Breast epithelium (tissue), 4 donors: ENCODE measurements at places on chromosomes 7 and 10.

DNA sequence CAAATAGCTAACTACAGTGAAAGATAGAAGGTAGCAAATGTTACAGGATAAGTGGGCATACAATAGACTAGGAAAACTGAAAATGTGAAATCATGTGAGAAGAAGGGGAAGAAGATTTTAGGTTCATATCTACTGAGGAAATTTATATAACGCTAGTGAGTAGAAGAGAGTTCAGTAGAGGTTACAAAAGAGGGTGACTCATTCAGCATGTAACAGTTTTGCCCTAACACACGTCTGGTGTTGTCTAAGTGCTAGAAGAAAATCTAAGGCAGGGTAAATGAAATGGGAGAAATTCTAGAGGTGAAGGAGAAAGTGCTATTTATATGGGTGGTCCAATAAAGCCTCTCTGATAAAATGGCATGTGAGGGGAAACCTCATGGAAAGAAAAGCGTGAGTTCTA, 731.4 kb upstream of the POT1 start:
- no peaks in the 10 kb centered on the region for H3K27me3 ChIP-seq
- H3K4me1 ChIP-seq = no peaks in the 10 kb centered on the region
- no peak for DNase-seq
- no peak overlapping the region for H3K27ac ChIP-seq
- no peaks in the 10 kb centered on the region for H3K36me3 ChIP-seq

DNA sequence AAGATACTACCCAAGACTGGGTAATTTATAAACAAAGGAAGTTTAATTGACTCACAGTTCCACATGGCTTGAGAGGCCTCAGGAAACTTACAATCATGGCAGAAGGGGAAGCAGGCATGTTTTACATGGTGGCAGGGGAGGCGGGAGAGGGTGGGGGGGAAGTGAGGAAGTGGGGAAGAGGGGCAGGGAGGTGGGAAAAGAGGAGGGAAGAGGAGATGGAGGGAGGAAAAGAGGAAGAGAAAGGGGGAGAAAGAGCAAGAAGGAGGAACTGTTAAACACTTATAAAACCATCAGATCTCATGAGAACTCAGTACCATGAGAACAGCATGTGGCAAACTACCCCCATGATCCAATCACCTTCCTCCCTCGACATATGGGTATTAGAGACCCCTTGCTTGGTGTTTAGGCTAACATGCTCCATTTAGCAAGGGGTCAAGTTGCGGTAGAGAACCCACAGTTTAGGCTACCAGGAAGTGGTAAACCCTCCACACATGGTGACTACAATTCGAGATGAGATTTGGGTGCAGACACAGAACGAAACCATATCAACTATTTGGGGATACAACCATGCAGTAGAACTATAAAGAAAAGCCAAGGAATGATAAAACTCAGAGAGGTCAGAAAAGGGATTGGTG, 3.5 kb upstream of the LMBR1 start:
- H3K27ac ChIP-seq = no peak overlapping the region
- H3K36me3 ChIP-seq = no peaks in the 10 kb centered on the region
- no peaks in the 10 kb centered on the region for H3K27me3 ChIP-seq
- no peaks in the 10 kb centered on the region for H3K4me1 ChIP-seq
- H3K4me3 ChIP-seq = no peak overlapping the region

- no peak for DNase-seq
- no peaks in the 10 kb centered on the region for H3K27me3 ChIP-seq
- H3K27ac ChIP-seq = no peak overlapping the region
- no peak overlapping the region for H3K4me3 ChIP-seq
- H3K4me1 ChIP-seq = no peaks in the 10 kb centered on the region
Observed at GRCh38 chr10:86357041-86357440, 9.6 kb downstream of the GRID1 start.

DNA sequence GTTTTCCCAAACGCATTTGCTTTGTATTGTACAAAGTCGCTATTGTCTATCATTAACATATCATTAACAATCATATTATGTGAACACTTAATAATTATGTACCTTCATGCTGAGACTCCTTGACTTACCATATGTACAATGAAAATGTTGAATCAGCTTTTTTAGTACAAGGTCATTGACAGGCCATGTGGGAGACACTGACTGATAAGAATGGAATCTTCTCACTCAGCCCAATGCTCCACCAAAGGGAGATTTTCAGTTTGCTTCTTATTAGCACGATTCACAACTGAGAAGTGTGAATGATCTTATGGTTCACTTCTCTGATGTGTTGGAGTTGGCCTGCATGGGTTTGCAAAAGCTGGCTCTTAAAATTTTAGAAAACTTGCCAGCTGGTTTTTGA, 253.5 kb upstream of the TEX47 start:
- H3K4me3 ChIP-seq = no peak overlapping the region
- no peak for DNase-seq
- no peaks in the 10 kb centered on the region for H3K36me3 ChIP-seq

GRCh38 chr10:70673043-70673928, 980 bp downstream of the ADAMTS14 start:
- H3K4me3 ChIP-seq = peak overlapping the region; percentile 40
- DNase-seq = no peak
- H3K27ac ChIP-seq = no peak overlapping the region
- no peaks in the 10 kb centered on the region for H3K4me1 ChIP-seq
- peaks cover 18% of the 10 kb centered on the region for H3K27me3 ChIP-seq

GRCh38 chr10:76723844-76724243, 913.8 kb downstream of the KCNMA1 start:
- H3K27ac ChIP-seq = no peak overlapping the region
- no peaks in the 10 kb centered on the region for H3K27me3 ChIP-seq
- no peak overlapping the region for H3K4me3 ChIP-seq
- DNase-seq = no peak
- H3K36me3 ChIP-seq = no peaks in the 10 kb centered on the region

- DNase-seq = no peak
- no peak overlapping the region for H3K27ac ChIP-seq
- H3K4me3 ChIP-seq = no peak overlapping the region
- H3K36me3 ChIP-seq = no peaks in the 10 kb centered on the region
- H3K4me1 ChIP-seq = no peaks in the 10 kb centered on the region
Observed at GRCh38 chr10:102473445-102474331, 22.3 kb upstream of the C10orf95 start.

DNA sequence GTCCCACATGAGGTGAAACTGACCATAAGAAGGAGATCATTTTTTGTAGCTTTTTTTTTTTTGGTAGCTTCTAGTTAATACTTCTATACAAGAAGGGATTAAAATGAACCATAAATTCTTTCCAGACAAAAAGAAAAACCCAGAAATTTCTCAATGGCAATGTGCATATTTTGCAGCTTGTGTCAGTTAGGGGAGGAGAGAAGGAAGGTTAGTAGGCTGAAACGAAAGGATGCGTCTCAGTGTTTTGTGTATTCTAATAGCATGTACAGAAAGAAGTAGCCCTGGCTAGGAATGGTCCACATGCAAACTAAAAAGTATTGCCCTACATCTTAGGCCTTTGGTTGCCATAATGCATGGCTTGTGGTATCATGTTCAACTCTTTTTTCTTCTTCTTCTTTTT, 90.6 kb downstream of the CACNB2 start:
- H3K27ac ChIP-seq = no peak overlapping the region
- no peak overlapping the region for H3K4me3 ChIP-seq
- no peaks in the 10 kb centered on the region for H3K4me1 ChIP-seq
- no peaks in the 10 kb centered on the region for H3K27me3 ChIP-seq
- no peak for DNase-seq

GRCh38 chr10:126638542-126638941, 32.0 kb downstream of the C10orf90 start:
- no peaks in the 10 kb centered on the region for H3K4me1 ChIP-seq
- no peaks in the 10 kb centered on the region for H3K27me3 ChIP-seq
- H3K27ac ChIP-seq = no peak overlapping the region
- H3K4me3 ChIP-seq = no peak overlapping the region

- H3K36me3 ChIP-seq = no peaks in the 10 kb centered on the region
- H3K27me3 ChIP-seq = no peaks in the 10 kb centered on the region
- H3K27ac ChIP-seq = no peak overlapping the region
- no peak for DNase-seq
- no peaks in the 10 kb centered on the region for H3K4me1 ChIP-seq
Observed at GRCh38 chr10:26622891-26623290, 74.6 kb upstream of the PDSS1 start.

DNA sequence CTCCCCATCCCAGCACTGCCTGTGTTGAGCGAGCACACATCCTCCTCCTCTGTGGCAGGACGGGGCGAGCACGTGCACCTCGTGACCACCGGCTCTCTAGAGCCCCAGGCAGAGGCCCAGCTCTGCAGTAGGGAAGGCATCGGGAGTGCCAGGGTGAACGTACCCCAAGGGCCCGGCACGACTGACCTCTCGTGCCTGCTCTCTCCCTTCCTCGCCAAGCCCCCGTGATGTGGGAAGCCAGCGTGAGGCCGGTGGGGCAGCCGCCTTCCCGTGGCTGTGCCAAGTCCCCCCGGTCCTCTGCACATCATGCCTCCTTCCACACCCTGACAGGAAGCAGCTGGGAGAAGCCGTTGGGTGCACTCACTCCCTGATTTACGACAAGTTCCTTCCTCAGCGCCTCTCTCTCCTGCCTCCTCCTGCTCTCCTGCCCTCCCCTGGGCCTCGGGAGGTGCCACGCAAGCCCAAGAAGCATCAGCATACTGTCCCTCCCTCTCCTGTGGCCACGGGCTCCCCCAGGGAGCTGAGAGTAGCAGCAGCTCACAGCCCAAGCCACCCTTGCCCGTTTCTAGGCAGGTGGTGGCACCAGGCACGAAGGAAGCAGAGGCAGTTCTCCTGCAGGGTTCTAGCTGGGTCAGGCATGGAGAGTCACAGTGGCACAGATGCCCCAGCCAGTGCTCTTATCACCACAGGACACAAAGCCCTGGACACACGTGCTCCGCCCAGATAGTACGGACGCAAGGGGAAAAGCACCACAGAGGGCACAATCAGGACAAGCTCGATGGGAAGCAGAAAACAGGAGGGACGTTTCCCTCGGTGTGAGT, 47.0 kb downstream of the AMZ1 start:
- no peak for DNase-seq
- H3K4me1 ChIP-seq = no peaks in the 10 kb centered on the region
- H3K27me3 ChIP-seq = no peaks in the 10 kb centered on the region
- H3K4me3 ChIP-seq = no peak overlapping the region
- no peaks in the 10 kb centered on the region for H3K36me3 ChIP-seq

GRCh38 chr10:88755753-88756152, 4.1 kb upstream of the LIPN start:
- H3K27me3 ChIP-seq = no peaks in the 10 kb centered on the region
- H3K4me1 ChIP-seq = no peaks in the 10 kb centered on the region
- no peaks in the 10 kb centered on the region for H3K36me3 ChIP-seq
- no peak overlapping the region for H3K4me3 ChIP-seq

DNA sequence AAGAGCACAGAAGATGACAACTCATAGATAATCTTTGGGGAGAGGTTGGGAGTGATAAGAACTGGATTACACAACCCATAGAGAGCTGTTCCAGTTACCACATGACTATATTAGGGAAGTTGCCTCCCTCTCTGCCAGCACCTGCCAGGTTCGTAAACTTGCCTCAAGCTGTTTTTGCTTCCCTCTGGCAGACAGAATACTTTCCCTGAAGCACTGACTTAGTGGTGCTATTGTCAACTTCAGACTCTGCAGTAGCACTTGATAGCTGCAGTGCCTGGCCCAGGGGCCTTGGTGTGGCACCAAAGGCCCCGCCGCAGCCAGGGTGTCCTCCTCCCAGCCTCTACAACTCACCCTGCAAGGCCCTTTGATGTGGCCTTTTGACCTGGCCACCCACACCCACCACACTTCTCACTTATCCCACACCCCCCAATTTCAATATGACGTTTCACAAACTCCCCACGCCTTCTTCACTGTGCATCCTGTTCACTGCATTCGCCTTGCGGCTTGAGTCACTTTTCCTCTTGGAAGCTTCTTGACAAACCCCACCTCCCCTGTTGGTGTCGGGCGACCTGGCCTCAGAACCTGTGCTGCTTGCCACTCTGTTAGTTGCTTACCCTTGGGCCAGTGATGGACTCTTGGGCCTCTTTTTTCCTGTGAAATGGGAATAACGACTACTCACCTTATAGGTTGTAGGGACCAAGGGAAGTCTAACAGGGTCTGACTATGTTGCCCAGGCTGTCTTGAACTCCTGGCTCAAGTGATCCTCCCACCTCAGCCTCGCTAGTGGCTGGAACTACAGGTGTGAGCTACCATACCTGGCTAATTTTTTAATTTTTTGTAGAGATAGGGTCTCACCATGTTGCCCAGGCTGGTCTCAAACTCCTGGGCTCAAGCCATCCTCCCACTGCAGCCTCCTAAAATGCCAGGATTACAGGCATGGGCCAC, 50.2 kb upstream of the PODXL start:
- peak overlapping the region; percentile 7 for H3K27ac ChIP-seq
- no peaks in the 10 kb centered on the region for H3K36me3 ChIP-seq
- H3K4me3 ChIP-seq = no peak overlapping the region
- no peaks in the 10 kb centered on the region for H3K27me3 ChIP-seq

- no peak overlapping the region for H3K4me3 ChIP-seq
- no peak overlapping the region for H3K27ac ChIP-seq
- H3K4me1 ChIP-seq = no peaks in the 10 kb centered on the region
- H3K27me3 ChIP-seq = no peaks in the 10 kb centered on the region
Observed at GRCh38 chr7:129263168-129263567, 38.3 kb downstream of the AHCYL2 start.

- peak overlapping the region; percentile 89 for H3K27ac ChIP-seq
- peak overlapping the region; percentile 48 for H3K4me3 ChIP-seq
- no peaks in the 10 kb centered on the region for H3K4me1 ChIP-seq
- H3K27me3 ChIP-seq = no peaks in the 10 kb centered on the region
Observed at GRCh38 chr10:61943674-61944378, 42.3 kb downstream of the ARID5B start.

DNA sequence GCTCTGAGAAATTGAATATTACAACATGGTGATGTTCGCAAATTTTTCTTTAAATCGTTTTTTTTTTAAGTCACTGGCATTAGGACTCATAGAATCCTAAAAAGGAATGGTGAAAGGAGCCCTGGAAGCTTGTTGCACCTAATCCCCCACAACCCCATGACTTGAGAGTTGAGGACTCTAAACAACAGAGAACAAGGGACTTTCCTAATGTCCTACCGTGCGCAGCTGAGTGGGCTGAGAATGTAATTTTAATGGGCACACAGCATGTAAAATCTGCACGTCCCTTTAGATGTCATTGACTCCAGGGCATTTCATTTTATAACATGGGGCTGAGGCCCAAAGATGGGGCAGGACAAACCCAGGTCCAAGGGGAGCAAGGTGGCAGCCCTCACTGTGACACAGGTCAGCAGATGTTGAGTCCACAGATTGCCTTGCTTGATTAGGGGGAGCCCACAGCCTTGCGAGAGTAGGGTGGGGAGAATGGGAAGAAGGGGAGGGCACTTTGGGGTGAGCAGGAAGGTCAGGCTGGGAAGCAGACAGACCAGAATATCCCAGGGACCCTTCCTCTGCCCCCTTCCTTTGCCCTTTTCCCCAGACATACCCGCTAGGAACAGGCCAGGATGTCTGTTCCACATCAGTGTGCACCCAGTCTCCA, 208.4 kb upstream of the ZMIZ1 start:
- H3K4me1 ChIP-seq = no peaks in the 10 kb centered on the region
- no peaks in the 10 kb centered on the region for H3K27me3 ChIP-seq
- no peak overlapping the region for H3K4me3 ChIP-seq
- H3K27ac ChIP-seq = no peak overlapping the region
- no peak for DNase-seq
